ENCODE measurements at places on chromosomes 3 and 15.

GRCh38 chr15:83721031-83721430, 67.1 kb downstream of the ADAMTSL3 start:
- no peak for DNase-seq

- no peak for DNase-seq
Observed at GRCh38 chr3:170815340-170815739, 54.7 kb downstream of the RPL22L1 start.

- no peak for DNase-seq
Observed at GRCh38 chr3:104768886-104769285, 597.8 kb upstream of the ALCAM start.

DNA sequence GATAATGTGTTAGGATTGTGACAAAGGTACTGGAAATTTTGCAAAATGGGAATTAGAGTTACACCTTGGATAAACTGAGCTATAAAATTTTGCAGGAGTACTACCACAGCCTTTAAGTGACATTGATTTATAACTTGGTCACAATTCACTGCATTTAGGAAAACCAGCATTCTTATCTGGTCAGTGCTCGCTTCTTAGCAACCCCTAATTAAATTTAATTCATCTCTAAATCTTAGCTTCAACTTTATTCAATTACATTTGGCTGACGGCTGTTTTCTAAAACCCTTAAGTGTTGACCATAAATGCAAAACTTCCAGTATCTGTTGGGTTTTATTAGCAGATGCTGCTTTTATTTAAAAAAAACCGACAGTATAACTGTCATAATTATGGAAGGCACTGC, 31.3 kb downstream of the TFRC start:
- DNase-seq, result no peak

- no peak for DNase-seq
Observed at GRCh38 chr3:186959029-186959624, 28.8 kb downstream of the ST6GAL1 start.

- DNase-seq, result no peak
Observed at GRCh38 chr3:7754653-7755441, 746.8 kb upstream of the LMCD1 start.

DNA sequence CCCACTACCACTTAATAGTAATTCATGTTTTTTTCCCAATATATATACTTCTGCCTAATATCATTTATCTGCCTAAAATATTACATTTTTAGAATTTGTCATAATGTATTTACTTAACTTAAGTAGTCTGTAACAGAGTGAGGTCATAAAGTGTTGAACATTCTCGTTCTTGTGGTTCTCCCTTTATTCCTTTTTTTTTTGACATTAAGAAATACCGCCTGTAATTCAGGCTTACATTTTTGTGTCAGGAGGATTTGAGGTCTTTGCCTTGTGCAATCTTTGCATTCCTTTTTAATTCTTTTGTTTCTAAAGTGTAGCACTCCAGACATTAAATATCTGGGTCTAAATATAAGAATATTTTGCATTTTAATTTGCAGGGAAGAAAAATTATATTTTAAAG, 315.4 kb downstream of the PTPRG start:
- no peak for DNase-seq
